ENCODE measurements at places on chromosomes 3 and 15. TPM values are rescaled to one million over a fixed set of nuclear protein-coding genes. Genes with fewer than 3 reads are reported as not detected.

ARNT2 gene
- not detected for total RNA-seq

ROPN1B gene
- not detected for total RNA-seq

- no peaks in the 10 kb centered on the region for H3K4me1 ChIP-seq
- no peak overlapping the region for H3K27ac ChIP-seq
- H3K4me3 ChIP-seq = no peak overlapping the region
- peaks cover 2% of the 10 kb centered on the region for H3K27me3 ChIP-seq
Measured at GRCh38 chr3:123809597-123809996, 74.5 kb downstream of the MYLK start.

ZIC4 gene
- not detected for total RNA-seq

STRIT1 gene
- total RNA-seq = not detected

DNA sequence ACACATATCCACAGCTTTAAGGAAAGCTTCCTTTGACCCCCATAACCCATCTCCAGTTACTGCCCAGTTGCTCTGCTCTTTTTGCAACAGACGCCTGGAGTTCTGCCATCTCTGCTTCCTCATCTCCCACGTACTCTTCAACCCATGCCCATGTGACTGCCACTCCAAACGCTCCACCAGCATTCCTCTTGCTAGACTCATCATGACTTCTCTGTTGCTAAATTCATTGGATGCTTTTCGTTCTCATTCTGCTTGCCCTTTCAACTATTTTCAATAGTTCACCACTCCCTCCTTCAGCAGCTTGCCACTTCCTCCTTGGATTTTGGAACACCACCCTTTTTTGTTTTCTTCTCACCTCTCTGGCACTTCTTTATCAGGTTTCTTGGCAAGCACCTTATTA is 2.7 kb upstream of the KNSTRN start:
- DNase-seq = no peak
- H3K4me3 ChIP-seq = no peak overlapping the region
- peaks cover 4% of the 10 kb centered on the region for H3K27me3 ChIP-seq
- peaks cover 27% of the 10 kb centered on the region for H3K4me1 ChIP-seq

- peaks cover 5% of the 10 kb centered on the region for H3K27me3 ChIP-seq
- peak; percentile 79 for DNase-seq
- no peaks in the 10 kb centered on the region for H3K36me3 ChIP-seq
- H3K4me1 ChIP-seq = peaks cover 26% of the 10 kb centered on the region
- H3K4me3 ChIP-seq = peak within 1 kb of the TSS; percentile 73
Measured at GRCh38 chr15:90201130-90201943, at the start of gene SEMA4B. TSS of gene SEMA4B (plus strand) at chr15:90201330. CDS start at chr15:90201579, 249 bp downstream.

ASB14 gene
- not detected for total RNA-seq

SEMA3B gene
- total RNA-seq = 0.60 TPM

GRCh38 chr15:67884009-67884408 is 44.2 kb upstream of the RNU6-1 start:
- no peak for DNase-seq
- H3K27me3 ChIP-seq = peaks cover 13% of the 10 kb centered on the region
- H3K27ac ChIP-seq = no peak overlapping the region
- peak overlapping the region; percentile 64 for H3K4me3 ChIP-seq
- H3K36me3 ChIP-seq = no peaks in the 10 kb centered on the region
- H3K4me1 ChIP-seq = peaks cover 19% of the 10 kb centered on the region

DNA sequence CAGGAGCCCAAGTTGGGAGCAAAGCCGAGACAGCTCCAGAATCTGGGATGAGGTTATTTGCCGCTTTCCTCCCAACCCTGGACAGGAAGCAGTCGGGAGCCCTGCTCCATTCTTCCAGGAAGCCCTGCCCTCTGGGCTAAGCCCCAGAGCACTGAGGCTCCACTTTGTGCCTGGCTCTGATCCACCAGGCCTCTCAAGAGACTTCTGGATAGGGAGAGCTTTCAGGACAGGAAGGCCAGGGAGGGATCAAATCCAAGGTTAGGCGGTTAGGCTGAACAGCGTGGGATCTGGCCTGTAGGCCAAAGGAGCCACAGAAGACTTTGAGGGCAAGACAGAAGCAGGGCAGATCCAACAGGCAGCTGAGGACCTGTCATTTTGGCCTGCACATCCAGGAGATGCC is 835 bp downstream of the STOML1 start:
- no peak for DNase-seq
- peak overlapping the region; percentile 70 for H3K27ac ChIP-seq
- no peaks in the 10 kb centered on the region for H3K27me3 ChIP-seq

- peak overlapping the region; percentile 51 for H3K4me3 ChIP-seq
- DNase-seq = no peak
- peaks cover 33% of the 10 kb centered on the region for H3K4me1 ChIP-seq
- peaks cover 75% of the 10 kb centered on the region for H3K27me3 ChIP-seq
- peak overlapping the region; percentile 57 for H3K27ac ChIP-seq
Measured at GRCh38 chr15:67828278-67828968, 3.1 kb downstream of the SKOR1 start.

DNA sequence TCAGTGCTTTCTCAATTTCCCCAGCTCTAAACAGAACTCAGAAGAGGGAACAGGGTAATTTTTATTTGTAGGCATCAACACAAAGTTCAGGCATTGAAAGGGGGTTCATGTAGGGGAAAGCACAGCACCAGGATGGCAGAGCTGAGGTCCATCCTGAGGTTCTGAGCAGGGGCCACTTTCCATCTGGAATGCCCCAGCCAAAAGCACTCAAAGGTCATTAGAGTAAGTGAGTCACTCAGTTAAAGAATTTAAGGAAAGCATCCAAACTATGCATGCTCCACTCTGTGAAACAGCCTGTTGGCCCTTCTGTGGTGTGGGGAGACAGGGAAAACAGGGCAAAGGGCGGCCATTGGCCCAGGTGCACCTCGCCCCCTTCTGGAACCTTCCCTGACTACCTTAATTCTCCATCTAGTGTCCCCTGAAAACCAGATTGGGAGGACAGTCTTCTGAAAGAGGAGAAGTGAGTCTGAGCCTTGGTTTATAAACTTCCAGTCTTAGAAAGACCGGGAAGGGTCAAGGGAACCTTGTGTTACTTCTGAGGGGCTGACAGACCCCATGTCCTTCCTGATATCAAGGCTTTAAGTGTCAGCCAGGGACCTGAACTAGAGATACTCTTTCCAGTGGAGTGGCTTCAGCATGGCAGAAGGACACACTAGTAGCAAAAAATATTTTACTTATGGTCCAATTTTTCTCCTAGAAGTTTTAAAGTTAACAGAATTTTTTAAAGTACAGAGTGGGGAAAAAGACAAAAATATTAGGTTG is 133.3 kb downstream of the MYLK start:
- H3K4me1 ChIP-seq = no peaks in the 10 kb centered on the region
- no peak for DNase-seq
- H3K27me3 ChIP-seq = peaks cover 4% of the 10 kb centered on the region
- no peak overlapping the region for H3K27ac ChIP-seq

ACAN gene
- total RNA-seq = not detected

GRCh38 chr3:116841003-116841735 is 131.6 kb downstream of the TUSC7 start:
- DNase-seq = no peak
- H3K4me3 ChIP-seq = no peak overlapping the region
- H3K27me3 ChIP-seq = no peaks in the 10 kb centered on the region
- H3K27ac ChIP-seq = no peak overlapping the region

SPINK8 gene
- total RNA-seq = not detected
